ENCODE measurements at places on chromosomes 5 and 9.

DNA sequence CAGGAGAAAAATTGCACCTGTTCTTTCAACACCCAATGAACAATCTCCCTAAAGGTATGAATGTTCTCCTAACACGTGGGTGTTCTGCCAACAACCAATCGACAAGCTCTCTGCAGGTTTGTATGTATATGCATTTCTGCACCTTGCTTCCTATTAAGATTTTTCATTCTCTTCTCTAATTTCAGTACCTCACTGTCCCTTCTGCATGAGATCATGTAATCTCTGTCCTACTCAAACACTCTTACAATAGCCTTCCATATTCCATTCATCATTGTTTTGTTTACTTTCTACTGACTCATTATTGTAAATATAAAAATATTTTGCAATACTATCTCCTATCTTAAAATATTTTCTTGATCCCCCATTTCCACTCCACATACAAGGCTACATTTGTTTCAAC, 382.0 kb downstream of the CDH12 start:
- DNase-seq: no peak

DNA sequence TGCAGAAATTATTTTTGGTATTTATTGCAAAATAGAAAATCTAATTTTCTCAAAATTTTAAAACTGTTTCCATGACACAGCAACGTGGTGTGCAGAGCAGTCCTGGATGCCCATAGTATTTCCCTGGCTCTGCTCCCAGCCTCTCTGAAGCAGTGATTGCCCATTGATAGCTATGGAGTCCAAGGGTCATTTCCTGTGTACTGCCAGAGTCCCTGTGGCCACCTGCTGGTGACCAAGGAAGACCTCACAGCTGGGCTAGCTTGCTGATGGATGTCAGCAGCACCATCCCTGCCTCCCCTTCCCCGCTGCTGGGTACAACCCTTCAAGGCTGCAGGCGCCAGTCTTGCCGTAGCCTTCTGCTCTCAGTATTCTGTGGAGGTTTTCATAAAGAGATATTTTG, 184.1 kb downstream of the DIRAS2 start:
- no peak for DNase-seq

DNA sequence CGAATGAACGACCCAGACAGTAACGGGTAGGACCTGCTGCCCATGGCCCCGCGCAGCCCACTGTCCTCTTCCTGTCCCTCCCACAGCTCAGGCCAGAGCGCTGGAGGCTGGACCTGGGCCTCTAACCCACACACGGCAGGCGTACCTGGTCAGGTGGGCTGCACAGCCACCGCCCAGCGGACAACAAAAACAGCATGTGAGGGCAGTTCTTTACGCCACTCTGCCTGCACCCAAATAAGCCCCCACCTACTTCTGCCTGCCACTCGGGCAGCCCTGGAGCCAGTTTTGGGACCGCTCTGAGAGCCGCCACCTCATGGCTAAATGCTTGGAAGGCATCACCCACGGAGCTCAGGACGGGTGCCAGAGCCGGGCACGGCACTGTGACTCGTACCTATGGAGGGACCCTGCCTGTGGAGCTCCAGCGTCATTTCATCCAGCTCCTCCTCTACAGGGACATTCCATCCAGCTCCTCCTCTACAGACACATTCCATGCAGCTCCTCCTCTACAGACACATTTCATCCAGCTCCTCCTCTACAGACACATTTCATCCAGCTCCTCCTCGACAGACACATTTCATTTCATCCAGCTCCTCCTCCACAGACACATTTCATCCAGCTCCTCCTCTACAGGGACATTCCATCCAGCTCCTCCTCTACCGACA, 18.9 kb downstream of the CLPTM1L start:
- no peak for DNase-seq

DNA sequence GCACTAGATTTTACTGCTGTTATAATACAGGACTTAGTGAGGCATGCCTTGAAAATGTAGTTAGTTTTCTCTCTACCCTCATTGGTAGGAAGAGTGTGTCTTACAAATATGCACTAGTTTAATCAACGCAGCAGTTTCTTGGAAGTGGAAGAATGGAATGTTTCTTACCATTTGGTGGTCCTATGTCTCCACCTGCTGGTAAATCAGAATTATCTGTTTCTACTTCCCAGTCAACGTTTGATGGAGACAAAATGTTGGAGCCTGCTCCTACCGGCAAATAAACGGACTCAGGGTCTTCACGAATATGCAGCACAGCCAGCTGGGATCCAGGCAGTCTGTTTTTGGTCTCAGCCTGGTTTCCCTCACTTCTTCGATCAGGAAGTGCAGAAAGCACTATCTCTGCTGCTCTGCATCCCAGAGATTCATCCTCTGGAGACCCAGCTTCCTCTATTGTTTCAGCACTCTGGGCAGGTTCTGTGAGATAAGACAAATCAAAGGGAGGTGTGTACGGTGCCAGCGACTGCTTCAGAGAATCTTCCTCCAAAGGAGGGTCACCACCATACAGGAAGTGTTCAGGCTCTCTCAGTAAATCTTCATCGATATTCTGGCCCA, 59.5 kb upstream of the PCA3 start:
- DNase-seq: no peak

DNA sequence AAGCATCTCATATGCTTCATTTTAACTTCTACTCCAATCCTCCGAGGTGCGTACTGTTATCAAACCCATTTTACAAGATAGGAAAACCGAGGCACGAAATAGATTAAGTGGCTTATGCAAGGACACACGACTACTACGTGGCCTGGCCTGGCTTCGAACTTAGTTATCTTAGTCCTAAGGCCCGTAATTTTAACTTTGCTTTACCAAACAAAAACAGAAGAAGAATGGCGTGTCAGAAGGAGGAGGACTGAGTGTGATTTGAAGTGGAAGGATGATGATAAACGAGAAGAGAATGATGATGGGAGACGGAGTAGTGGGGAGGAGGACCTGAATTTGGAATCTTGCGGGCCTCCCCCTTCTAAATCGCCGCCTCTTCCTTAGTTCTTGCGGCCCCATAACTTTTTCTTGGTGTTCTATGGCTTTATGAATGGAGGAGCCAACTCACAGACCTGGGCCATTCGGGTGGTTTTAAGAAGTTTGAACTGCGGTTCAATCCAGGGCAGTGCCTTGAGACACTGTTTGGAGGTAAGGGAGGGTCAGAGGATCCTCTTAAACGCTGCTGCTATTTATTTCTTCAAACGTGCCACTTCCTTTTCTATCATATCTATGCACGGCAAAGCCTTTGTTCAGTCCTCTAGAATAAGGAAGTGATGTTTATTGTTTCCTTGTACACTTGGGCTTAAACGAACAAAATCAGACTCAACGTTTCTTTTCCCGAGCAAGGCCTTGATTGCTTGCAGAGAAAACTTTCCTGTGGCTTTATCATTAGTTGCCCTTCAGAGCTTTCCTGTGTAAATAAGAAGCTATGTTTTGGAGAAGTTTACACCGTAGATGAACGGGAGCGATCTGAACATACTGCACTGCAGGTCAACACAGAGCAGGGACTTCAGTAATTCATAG, 795 bp downstream of the CNOT8 start:
- peak; percentile 12 for DNase-seq

- DNase-seq: no peak
Measured at GRCh38 chr5:7422316-7423106, 26.6 kb downstream of the ADCY2 start.

GRCh38 chr5:176771102-176771845, 39.1 kb upstream of the UNC5A start:
- no peak for DNase-seq

DNA sequence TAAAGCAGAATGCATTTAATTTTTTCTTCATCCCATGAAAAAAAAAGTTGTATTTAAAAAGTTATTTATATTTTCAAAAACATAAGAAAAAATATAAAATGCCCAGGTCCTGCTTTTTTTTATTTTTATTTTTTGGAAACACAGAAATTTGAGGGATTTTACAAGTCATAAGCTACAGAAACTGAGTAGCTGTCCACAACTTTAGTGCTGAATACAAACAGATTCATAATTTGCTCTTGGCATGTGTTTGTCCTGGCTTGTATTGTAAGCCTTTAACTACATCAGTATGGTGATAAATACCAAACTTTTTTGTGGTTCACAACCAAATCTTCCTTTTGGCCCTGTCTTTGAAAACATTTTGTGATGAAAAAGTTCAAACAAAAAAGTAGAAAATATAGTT, 7.5 kb upstream of the PLCXD3 start:
- DNase-seq: no peak

DNA sequence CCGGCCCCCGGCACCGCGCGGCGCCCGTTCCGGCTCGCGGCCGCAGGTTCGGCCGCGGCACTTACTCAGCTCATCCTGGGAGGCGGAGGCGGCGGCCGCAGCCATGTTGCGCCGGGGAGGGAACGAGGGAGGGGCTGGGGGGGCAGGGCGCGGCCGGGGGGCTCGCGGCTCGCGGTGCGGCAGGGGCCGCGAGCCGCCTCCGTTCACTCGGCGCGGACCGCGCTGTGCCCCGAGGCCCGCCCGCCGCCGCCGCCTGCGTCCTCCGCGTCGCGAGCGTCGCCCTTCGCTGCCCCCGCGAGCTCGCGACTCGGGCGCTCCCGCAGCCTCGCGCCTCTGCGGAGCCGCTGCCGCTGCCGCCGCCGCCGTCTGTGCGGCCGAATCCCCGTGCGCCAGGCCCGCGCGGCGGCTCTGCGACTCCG, 735 bp downstream of the ECPAS start:
- DNase-seq: peak; percentile 57

- DNase-seq: no peak
Measured at GRCh38 chr9:129507805-129508204, 113.1 kb downstream of the C9orf50 start.

- DNase-seq: no peak
Measured at GRCh38 chr5:44919560-44919959, 110.8 kb downstream of the MRPS30 start.

- DNase-seq: no peak
Measured at GRCh38 chr5:68194386-68194785, 21.2 kb upstream of the PIK3R1 start.

DNA sequence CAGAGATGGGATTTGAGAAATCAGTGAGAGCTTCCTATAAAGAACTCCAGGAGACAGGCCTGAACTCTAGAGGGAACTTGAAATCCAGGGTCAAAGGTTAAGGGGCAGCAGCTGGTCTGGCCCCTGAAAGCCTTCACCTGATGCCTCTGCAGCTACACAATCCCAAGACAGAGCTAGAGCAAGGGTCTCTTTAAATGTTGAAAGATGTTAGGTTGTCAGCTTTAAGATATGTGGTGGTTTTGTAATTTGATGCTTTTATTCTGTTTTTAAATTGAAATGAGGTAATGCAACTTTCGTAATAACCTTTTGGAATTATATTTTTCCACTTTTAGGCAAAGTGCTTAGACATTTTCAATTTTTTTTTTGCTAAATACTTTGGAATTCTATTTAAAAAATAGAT, 2.4 kb downstream of the SOWAHA start:
- DNase-seq: no peak

DNA sequence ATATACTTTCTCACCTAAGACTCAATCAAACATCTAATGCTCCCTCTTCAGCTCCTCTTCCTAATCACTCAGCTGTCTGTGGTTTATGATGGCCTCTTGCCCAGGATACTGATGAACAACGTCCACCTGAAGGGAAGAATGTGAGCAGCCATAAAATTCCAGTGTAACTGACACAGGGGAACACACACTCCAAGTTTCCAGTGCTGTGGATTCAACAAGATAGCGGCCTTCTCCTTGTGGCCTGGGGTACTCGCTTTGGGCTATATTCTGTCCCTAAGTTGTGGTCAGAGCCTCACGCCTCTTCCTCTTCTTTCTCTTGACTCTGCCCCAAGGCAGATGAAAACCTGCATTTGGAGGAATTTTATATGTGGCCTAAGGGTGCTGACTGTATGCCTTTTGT, 11.7 kb downstream of the B4GALT1 start:
- DNase-seq: no peak

DNA sequence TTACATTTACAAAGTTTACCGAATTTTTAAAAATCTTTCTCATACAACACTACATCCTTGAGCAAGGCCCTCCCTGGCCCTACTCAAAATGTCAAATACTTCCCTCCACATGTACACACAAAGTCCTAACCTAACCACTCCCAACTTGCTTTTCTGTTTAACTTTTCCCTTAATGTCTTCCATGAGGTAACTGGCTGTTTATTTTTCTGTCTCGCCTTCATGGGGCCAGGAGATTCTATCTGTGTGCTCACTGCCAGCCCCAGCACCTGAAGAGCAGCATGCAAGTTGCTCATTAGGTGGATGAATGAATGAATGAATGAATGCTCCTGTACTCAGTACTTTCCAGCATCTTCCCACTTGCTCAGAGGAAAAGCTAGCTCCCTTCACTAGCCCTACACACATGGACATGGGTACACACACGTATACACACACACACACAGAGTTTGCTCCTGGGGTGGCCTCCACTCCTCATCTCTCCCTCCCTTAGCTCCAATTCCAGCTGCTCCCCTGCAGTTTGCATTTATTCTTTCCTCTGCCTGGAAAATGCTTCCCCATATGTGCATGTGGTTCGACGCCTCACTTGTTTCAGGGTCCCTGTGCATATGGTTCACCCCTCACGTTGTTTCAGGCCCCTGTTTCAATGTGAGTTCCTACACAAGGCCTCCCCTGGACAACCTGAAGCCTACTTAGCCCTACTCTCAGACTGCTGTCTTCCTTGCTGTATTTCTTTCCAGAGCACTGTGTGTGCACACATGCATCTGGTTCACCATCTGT, 165.2 kb downstream of the ROR2 start:
- DNase-seq: no peak

DNA sequence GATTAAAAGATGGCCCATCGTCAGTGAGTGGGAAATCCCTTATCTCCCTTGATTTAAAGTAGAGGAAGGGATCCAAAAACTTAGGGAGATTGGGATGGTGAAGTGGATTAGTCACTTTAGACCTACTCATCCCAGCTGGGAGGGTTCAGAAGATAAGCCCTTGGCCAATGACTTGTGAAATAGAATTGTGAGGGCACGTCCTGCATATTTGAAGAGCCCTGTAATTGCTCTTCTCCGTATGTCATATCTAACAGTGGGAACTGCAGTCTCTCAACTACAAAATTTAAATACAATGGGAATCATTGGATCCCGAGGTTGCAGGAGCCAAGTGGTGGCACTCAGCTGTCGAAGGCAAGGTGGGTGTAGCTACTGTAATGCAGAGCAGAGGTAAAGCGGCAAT, 65.4 kb upstream of the C9orf72 start:
- no peak for DNase-seq

- no peak for DNase-seq
Measured at GRCh38 chr5:120239086-120239485, 225.0 kb upstream of the PRR16 start.

GRCh38 chr9:34610434-34611206, 1.3 kb downstream of the RPP25L start:
- no peak for DNase-seq

- no peak for DNase-seq
Measured at GRCh38 chr5:103410172-103410571, 151.6 kb downstream of the MACIR start.

- DNase-seq: no peak
Measured at GRCh38 chr5:94524841-94525697, 93.3 kb downstream of the KIAA0825 start.
